NCI-H524 treated with DMSO at 0.1 percent for 48 hours (cell line): ENCODE measurements at places on chromosomes 4 and X.

DNA sequence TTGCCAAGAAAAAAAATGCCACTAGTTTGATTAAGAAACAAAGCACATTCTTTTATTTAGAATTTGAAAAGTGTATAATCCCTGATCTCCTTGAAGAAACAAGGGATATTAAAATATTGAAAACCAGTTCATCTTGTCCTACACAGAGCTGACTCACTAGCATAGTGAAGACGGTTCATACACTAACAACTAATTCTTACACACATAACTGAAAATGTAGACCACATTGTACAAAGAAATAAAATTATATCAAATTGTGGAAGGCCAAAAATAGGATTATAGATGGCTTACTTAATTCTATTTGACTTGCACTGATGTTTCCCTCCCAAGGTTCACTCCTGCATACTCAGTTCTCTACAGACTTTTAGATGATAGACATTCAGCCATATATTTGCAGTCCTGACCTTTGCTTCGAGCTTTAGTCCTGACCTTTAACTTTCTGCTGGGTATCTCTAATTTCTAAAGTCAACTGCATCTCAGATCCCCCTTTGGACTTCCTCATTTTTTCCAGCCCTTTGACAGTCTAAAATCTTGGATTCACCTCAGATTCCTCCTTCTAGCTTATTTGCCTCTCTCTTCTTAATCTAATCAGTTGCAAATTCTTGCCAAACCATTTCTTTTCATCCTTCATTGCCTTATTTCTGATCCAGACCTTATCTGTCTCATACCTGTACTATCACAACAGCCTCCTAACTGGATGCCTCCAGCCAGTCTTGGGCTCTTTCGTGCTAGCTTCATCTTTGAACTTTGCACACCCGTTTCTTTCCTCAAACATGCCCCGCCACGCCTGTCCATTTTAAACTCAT, 4.5 kb upstream of the WWC2 start:
- no peak for DNase-seq

- no peak for DNase-seq
These were observed 86.0 kb downstream of the MID1IP1 start for GRCh38 chrX:38887222-38887621.

- DNase-seq: no peak
These were observed 161.7 kb upstream of the RPL34 start for GRCh38 chr4:108458681-108459080.

DNA sequence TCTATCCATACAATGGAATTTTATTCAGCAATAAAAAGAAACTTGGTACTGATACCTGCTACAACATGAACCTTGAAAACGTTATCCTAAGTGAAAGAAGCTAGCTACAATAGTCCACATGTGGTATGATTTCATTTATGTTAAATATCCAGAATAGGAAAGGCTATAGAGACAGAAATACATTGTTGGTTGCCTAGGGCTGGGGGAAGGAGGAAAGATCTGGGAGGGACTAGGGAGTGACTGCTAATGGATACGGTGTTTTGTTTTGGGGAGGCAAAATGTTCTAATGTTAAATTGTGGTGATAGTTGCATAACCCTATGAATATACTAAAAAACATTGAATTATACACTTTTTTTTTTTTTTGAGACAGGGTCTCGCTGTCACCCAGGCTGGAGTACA, 141.1 kb upstream of the ARX start:
- no peak for DNase-seq

DNA sequence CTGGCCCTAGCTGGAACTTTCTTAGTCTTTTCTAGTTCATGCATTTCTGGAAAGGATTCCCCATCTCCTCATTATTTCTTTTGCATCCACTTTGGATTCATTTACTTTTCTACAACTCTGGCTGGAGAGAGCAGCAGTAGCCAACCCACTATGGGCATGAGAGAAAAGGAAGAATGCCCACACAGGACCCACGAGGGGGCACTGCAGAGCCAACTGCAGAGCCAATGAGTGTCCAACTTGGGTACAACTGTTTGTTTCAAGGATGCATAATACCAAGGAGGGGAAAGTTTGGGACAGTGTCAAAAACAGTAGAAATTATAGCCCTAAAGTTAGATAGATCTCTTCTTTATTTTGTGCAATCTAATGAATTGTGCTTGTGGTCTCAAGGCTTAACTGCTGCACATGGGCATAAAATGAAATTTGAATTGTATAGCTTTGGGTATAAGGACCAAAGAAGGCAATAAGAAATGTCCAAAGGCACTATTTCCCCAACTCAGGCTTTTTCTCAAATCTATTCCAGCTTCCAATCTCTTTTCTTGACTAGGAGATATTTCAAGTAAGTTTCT, 230.6 kb downstream of the NSUN7 start:
- DNase-seq: no peak

- DNase-seq: no peak
These were observed 40.4 kb upstream of the PPP1R2C start for GRCh38 chrX:42818151-42818921.

DNA sequence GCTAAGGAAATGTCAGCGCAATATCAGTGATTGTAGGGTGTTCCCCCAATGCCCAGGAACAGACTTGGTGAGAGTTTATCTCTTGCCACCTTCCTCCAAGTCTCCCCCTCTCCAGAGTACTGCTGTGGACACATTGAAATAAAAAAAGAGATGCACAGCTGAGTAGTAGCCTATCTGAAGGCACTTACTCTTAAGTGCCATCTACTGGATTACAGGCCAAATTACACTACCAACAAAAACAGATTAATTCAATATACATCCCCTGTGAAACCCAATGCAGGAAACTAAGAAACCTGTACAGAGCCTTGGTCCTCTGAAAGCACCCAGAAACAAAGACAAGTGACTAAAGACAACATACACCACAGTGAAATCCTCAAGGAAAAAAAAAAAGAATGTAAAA, 460.3 kb downstream of the ZIC3 start:
- no peak for DNase-seq

GRCh38 chrX:82031250-82031649, 829.3 kb downstream of the SH3BGRL start:
- no peak for DNase-seq

- no peak for DNase-seq
These were observed 153.1 kb downstream of the AFAP1 start for GRCh38 chr4:7786517-7786916.

GRCh38 chrX:15207994-15208393, 61.9 kb downstream of the ASB9 start:
- DNase-seq: no peak

GRCh38 chrX:106479920-106480319, 131.9 kb upstream of the RADX start:
- DNase-seq: no peak

- no peak for DNase-seq
These were observed 43.2 kb upstream of the BMPR1B start for GRCh38 chr4:94714365-94715160.

GRCh38 chr4:153223427-153223801, 19.2 kb downstream of the TRIM2 start:
- no peak for DNase-seq

DNA sequence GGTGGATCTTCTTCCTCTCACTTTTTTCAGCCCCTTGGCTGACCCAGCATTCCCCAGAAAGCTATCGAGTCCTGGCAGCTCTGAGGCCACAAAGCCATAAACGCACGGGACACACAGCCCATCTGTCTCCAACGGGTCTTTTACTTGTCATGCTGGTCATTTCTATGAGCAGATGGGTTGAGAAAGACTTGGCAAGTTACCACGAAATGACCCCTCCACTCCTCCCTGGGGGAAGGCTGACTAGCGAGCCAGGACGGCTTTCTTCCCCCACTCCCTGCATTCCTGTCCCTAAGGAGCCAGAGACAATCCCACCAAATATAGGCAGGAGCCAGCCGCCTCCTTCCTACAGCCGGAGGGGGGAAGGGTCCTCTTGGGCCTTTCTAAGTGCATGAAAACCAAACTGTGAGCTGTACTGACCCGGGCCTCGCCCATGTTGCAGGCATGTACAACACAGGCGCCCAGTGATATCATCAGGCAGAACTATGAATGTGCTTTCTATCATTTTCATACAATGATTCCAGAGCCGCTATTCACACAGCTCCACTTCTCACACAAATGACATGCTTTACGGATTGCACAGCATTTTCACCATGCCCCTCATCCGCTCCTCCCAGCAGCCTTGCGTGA, 28.6 kb downstream of the AFAP1 start:
- peak; percentile 94 for DNase-seq

DNA sequence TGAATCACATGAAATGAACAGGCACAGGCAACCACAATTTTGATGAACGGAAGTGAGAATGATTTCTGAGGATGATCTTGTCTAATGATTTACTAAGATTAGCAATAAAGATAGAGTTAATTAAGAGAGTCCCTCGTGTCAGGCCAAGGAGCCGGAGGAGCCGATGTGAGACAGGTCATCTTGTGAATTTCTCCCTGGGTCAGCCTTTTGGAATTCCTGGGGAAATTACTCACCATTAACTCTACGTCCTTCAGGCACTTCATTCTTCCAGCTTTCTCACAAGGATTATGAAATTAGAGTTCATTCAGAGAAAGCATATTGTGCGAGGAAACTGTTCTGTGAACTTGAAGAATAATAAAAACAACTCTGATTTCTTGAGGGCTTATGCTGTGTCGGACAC, 86.7 kb downstream of the PSAPL1 start:
- DNase-seq: no peak

- DNase-seq: no peak
These were observed 33.0 kb downstream of the GYPB start for GRCh38 chr4:143986180-143986579.

- no peak for DNase-seq
These were observed 340.5 kb downstream of the GALNTL6 start for GRCh38 chr4:172153719-172154118.

GRCh38 chr4:24730256-24731001, 64.9 kb upstream of the SOD3 start:
- peak; percentile 98 for DNase-seq

DNA sequence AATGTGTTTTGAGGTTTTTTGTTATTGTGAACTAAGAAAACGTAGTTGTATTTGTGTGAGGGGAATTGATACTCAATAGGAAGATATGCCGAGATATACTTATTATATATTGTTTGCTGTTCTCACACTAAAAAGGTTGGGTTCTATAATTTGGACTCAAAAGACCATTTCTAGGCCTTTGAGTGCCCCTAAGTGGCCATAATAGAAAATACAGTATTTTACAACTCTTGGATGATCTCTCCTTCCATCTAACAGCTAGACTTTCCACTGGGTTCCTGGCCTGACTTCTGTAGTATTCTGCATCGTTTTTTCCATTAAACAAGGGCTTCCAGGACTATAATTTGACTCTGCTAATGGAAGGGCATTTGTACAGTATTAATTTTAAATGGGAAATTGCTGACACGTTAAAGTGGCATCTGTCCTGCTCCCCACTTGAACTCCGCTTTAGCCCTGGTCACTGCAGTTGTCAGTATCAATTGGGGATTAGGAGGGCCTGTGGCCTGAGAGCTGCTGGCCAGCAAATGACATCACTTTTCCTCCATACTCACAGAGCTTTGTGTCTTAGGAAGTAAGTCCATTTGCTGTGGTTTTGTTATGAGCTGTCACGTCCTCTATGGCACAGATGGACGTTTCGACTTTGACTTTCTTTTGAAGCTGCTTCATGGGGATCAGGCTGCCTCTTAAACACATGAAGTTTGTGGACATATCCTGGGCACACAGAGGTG, 176.9 kb downstream of the SLIT2 start:
- no peak for DNase-seq

- DNase-seq: no peak
These were observed 1.5 kb downstream of the IL1RAPL2 start for GRCh38 chrX:104567506-104567905.

DNA sequence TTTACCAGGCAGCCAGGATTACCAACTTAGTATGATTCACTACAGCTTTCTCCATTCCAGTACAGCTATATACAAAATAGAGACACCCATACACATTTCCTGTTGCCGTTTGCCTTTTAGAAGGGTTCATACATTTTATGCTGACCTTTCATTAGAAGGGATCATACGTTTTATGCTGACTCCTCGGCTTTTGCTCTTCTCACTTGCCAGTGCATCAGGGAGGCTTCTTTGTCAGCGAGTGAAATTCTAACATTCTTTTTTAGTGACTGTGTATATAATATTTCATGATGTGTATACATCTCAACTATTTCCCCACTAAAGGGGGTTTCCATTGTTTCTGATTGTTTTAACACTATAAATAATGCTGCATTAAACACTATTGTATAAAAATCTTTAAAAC, 552.6 kb downstream of the TRIML1 start:
- DNase-seq: no peak

- no peak for DNase-seq
These were observed 16.0 kb downstream of the HPSE start for GRCh38 chr4:83318666-83319065.

DNA sequence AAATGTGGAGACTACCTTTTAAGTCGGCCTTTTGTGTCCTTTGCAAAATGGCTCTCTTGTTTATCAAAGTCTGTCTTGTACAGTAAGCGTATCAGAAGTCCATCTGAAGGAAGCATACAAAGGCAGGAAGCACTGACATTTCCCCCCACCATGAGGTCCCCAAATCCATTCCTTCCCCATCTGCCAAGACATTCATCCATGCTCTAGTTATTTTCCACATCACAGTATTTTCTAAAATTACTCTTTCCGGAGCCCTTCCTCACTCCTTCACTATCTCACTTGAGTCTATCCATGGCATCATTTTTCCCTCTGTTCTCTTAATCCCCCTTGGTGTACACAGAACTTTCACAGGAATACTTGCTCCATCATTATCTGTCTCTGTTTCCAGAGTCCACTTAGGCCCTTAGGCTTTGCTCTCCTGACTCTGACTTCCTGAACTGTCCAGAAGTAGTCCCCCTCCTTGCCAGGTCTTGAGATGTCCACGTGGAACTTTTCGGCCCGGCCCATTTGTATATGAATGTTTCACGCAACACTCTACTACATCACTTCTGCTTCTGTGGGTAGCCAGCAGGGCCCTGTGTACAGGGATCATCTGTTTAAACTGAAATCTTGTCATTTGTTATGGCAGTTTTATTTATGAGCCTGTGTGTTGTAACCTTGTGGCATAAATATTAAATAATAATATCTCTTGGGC, 2.1 kb downstream of the SEL1L3 start:
- no peak for DNase-seq

GRCh38 chr4:121952290-121952689, 430 bp upstream of the TRPC3 start:
- DNase-seq: no peak

DNA sequence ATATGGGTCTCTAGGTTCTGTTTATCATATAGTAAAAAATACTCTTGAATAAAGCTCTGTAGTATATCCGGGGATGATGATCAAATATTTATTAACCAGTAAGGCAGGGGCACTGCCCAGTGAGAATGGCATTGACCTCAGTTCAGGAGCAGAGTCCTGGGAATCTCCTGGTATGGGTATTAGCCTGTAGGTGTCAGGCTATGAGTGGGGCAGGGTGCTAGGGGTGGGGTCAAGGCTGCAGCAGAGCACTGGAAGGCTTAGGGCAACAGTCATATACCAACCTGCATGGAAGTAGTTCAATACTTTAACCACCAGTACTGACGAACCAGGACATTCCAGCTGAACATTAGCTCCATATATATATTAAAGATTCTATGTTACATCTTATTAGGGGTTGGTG, 220.4 kb upstream of the ANXA3 start:
- DNase-seq: no peak

GRCh38 chrX:48035891-48036290, 29.1 kb downstream of the SPACA5 start:
- no peak for DNase-seq
